ENCODE measurements at places on chromosomes 11 and 22. TPM values are rescaled to one million over a fixed set of nuclear protein-coding genes. Genes with fewer than 3 reads are reported as not detected.

DNA sequence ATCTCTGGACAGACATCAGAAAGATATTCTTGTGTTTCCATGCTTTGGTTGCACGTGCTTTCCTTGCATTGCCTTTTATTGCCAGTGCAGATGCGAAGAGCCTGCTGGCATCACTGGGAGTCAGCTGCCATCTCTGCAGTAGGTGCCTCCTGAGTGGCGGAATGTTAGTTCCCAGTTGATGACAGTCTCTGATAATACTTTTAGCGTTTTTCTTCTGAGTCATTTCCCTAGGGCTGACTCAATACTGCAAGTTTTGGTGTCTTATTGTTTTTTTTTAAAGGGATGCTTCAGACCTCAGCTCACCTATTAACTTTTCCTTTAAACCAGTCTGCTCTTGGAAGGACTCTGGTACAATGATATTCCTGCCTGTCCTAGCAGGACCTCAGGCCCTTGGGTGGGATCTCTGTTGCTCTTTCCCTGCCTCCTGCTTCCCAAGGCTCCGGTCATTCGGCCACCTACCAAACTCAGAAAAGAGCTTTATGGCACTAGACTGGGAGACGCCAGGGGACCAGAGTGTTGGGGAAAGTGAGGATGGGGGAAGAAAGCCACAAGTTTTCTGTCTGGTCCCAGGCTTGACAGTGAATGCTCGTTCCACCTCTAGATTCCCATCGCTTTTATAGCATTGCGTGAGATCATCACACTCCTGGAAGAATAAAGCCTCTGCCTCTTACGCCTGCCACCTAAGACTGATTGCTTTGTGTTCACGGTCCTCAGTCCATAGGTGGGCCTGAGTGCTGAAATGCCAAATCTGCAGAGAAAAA lies 308.7 kb downstream of the DDX10 start:
- DNase-seq, result no peak

DNA sequence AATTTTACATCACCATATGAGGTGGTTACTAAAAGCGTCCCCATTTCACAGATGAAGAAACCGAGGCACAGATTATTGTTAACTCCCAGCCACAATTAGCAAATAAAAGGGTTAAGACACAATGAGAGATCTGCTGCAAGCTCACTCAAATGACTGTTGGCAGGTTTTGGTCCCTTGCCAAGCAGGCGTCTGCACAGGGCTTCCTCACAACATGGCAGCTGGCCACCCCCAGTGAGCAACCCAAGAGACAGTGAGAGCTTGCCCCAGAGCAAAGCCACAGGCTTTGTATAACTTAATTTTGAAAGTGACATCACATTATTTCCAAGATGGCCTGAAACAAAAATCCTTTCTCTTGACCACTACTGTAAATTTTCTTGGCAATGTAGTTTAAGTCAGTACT lies 217.6 kb downstream of the NTM start:
- no peak for DNase-seq

DNA sequence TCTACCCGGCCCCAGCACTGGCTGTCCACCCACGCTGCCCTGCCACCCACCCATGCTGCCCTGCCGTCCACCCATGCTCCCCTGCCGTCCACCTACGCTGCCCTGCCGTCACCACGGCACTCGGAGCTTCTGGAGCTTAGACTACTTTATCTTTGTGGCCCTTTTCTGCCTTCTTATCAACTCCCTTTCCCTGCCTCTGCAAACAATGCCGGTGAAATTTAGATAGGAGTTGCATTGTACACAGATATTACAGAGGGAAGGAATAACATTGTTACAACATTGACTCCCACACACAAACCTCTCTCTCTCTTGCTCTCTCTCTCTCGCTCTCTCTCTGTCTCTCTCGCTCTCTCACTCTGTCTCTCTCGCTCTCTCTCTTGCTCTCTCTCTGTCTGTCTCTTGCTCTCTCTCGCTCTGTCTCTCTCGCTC lies 33.7 kb upstream of the BRSK2 start:
- no peak for DNase-seq

GRCh38 chr22:27749597-27750225 lies 51.8 kb downstream of the MN1 start:
- no peak for DNase-seq

DNA sequence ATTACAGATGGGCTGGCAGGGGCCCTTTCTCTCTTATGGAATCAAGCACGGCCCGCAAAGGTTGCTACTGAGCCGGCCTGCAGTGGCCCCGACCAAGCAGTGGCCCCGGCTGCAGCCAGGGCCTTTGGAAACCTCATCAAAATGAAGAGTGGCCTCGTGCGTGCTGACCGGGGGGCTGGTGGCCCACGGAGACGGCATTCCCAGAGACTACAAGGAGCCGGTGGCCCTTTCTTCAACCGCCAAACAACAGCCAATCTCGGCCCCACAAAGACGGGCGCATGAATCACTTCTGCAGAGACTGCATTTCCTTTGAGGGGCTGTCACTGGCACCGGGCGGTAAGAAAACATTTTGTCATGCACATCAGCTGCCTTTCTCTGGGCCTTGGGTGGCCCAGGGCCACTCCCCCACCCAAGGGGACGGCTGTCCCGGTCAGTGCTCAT lies 43.1 kb upstream of the FGF3 start:
- no peak for DNase-seq

GRCh38 chr11:83659466-83659865 lies 373.3 kb upstream of the CCDC90B start:
- no peak for DNase-seq

DNA sequence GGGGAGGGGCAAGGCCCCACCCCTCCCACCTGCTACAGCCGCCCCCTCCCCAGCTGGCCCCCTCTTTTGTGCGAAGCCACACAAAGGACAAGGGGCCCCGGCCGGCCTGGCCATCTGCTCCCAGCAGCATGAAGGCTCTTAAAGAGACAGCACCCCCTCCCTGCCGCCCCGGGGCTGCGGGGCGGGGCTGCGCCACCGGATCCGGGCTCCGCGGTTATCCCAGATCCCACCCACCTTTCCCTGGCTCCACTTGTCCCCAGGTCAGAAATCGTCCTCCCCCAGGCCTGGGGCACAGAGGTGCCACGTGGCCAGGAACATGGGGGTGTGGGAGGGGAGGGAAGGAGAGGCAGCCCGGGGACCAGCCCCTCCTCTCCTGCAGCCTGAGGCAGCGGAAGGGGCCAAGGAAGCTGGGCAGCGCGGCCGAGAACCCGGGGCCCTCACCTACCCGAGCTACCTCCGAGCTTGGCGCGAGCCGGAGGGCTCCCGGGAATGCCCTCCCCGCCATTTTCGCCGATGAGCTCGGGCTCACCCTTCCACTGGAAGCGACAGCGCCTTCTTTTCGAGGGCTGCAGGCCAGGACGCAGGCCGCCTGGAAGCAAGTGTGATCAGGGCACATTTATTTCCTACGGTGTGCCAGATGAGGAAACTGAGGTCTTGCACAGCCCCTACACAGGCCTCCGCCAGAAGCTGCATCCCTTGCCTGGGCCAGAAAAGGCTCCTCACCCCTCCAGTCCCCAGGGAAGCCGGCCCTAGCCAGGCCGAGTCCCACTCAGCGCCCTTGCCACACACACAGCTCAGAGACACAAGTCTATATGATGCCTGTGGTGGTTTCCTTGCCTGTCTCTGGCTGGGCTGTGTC lies 2.5 kb upstream of the RCOR2 start:
- no peak for DNase-seq

- DNase-seq, result no peak
Observed at GRCh38 chr22:27153386-27153785, 496.0 kb downstream of the MIAT start.

DNA sequence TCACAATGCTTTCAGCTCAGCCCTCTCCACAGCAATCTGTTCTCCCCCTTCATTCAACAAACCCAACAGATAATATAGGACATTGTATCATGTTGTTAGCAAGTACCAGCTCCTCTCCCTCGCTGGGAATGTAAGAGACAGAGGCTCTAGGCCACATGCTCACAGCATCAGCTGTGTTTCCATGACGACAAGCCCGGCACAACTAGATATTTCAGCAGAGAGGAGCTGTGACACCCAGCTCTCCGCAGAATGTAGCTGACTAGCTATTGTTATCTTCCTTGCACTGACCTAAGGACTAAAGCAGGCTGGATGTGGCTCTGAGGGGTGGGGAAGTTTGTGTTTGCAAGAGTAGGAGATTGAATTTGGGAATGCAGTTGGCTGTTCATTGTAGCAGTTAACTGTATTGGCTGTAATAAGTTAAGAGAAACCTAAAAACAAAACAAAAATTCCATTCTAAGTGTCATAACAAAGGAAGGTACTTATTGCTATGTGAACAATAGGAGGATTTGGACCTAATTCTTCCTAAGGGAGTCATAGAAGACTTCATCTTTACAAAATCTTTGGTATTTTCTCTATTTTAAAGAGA lies 28.0 kb upstream of the RRAS2 start:
- DNase-seq, result no peak

DNA sequence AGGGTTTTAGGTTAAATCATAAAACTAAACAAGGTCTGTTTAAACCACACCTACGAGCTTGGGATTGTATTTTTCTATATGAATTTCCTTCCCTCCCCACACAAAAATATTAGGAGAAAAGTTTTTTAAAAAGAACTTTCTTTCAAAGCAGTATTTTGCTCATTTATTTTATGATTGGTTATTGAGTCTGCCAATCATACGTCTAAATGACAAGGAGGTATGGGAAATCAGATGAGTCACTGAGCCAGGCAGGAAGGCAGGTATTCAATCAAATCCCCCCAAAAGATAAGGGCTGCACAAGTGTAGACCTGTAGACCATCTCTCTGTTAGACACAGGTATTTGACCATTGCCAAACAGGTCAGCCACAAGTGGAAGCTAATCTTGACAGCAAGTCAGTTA lies 440.1 kb upstream of the CCDC90B start:
- DNase-seq, result no peak

GRCh38 chr11:119644502-119644901 lies 84.5 kb downstream of the NECTIN1 start:
- no peak for DNase-seq

DNA sequence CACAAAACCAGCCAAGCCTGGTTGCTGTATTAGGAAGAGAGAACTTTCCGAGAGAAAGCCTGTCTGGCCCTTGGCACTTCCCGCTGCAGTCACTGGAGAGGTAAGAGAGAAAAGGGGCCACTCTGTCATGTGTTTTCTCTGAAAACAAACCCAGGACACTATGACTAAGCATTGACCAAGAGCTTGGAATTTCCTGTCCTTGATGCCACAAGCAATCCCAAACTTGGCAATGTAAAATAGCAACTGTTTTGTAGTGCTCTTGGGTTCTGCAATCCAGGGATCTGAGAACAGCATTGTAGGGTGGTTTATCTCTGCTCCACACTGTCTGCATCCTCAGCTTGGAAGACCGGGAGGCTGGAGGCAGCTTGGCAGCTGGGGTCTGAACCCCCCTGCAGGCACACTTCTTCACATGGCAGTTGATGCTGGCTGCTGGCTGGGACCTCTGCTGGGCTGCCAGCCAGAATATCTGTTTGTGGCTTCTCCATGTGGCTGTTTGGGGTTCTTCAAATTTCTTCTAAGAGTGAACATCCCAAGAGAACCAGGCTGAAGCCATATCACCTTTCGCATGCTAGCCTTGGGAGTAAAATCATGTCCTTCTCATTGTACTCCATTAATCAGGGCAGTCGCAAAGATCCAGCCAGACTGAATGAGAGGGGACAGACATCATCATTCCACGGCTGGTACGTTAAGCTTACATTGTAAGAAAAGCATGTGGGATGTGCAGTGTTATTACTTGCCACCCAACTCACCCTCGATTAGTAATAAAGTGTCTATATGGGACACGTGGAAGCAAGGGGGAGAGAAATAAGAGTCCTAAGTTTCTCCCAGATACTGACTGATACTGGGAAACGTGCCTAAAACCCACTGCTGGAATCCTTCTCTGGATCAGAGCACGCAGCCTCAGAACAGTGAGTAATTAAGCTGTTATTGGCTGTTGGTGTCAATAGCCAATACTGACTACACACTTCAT lies 537.4 kb upstream of the B3GAT1 start:
- no peak for DNase-seq

GRCh38 chr22:49998718-49999062 lies 13.9 kb downstream of the IL17REL start:
- DNase-seq, result no peak

- DNase-seq, result no peak
Observed at GRCh38 chr22:24576778-24577177, 16.1 kb downstream of the LRRC75B start.

GRCh38 chr22:37817705-37818408 lies 5.3 kb upstream of the GALR3 start:
- DNase-seq, result no peak

DNA sequence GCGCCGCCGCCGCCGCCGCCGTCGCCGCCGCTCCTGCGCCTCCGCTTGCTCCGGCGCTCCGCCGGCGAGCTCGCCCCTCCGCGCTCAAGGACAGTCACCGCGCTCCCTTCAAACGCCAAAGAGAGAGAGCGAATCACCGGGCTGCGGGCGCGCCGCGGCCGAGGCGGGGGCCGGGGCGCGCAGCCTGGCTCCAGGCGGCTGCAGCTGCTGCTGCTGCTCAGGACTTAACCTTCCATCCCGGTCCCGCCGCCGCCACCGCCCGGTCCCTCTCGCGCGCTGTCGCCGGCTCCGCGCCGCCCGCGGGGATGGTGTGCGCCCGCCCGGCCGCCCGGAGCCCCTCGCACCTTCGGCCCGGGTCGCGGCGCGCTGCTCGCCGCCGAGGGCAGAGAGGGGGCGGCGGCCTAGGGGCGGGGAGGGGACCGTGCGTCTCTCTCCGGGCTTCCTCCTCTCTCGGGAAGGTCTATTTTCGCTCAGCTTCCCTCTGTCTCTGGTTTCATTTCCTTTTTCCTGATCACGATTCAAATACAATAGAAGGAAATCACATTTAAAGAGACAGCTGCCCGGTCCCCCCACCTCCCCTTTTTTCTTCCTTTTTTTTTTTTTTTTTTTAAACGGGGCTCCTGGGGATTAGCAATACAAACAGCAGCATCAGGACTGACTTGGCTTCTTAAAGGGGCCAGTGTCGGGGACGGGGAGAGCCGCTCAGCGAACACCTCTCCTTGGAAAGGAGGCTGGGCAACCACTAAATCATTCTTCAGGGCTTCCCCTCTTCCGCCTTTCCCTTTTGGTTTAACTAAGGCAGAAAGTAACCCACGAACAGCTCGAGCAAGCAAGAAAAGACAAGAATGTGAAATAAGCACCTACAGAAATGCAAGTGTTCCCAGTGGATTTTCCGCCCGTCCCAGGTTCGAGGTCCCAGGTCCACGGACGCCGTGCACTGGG lies 22.1 kb downstream of the LMO2 start:
- no peak for DNase-seq

DNA sequence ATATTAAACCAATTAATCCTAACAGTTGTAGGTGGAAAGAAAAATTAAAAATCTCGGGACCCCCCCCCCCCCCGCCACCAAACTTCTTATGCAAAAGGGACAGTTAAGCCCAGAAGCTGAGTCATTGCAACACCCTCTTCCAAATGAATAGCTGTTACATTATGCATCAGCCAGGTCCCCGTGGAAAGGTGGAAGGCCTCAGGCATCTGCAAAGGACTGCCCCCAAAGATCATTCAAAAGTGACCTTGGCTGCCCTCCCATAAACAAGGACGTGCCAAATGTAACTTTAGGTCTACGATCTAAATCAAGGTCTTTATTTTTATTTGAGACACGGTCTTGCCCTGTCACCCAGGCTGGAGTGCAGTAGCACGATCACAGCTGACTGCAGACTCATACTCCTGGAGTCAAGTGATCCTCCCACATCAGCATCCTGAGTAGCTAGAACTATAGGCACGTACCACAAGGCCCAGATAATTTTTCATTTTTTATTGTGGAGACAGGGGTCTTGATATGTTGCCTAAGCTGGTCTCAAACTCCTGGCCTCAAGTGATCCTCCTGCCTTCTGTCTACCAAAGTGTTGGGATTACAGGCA lies 22.8 kb downstream of the SYN3 start:
- no peak for DNase-seq

KDM4E gene
- polyA plus RNA-seq, result 0.11 TPM

SEPTIN3 gene
- polyA plus RNA-seq, result 6.4 TPM

MMP10 gene
- polyA plus RNA-seq, result not detected

GAL3ST1 gene
- 25.5 TPM for polyA plus RNA-seq

MMP8 gene
- not detected for polyA plus RNA-seq

MRPL23 gene
- polyA plus RNA-seq, result 74.1 TPM

RELT gene
- polyA plus RNA-seq, result 2.2 TPM

Measured in left renal pelvis (tissue), 4 donors.